ENCODE measurements at places on chromosomes 5 and 9.

- no peak for DNase-seq
Observed at GRCh38 chr9:89781838-89782540, 177.2 kb downstream of the GADD45G start.

DNA sequence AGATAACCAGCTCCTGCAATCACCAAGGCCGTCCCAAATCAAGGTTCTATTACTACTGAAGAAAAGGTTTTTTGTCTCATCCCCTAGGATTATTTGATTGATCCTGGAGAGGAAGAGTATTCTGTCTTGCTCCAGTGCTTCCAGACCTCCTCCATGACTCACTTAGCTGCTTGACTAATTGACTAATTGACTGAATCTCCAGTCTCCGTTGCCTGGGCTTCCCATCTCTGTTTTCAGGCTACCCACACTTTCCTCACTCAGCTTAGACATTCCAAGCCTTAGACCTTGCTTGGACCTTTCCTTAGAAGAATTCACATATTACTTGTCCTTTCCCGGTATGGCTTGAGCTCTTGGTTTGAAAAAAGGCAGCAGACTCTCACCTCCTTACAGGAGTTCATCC lies 60.6 kb downstream of the FRMD3 start:
- no peak for DNase-seq

GRCh38 chr5:68215898-68216244 lies 315 bp downstream of the PIK3R1 start:
- no peak for DNase-seq

DNA sequence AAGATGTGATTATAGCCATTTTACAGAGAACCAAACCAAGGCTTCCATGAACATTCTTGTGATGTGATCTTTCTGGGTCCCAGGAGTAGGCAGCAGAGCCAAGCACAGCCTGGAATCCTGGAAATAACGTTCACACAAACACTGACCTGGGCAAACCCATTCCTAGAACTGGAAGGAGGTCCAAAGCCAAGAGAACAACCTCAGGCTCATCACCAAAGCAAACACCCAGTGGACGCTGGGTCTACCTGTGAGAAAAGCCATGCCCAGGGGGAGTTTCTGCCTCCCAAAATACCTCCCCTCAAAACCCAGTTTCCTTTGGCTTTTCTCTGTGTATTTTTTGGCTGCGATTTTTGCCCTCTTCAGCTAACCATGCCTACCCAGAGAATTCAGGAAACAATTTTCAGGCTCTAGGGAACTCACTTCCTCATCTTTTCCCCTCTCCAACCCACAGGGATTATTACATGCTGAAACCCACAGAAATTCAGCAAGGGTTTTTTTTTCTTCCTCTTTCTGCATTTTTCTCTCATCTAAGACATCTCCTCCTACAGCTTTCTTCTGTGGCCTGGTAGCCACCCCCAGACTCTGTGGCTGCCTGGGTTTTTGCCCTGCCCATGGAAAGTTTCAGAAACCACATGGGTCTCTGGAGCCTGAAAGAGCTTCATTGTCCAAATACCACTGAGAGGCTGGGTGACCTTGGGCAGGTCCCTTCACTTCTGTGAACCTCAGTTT lies 75.0 kb downstream of the TNC start:
- DNase-seq, result no peak

DNA sequence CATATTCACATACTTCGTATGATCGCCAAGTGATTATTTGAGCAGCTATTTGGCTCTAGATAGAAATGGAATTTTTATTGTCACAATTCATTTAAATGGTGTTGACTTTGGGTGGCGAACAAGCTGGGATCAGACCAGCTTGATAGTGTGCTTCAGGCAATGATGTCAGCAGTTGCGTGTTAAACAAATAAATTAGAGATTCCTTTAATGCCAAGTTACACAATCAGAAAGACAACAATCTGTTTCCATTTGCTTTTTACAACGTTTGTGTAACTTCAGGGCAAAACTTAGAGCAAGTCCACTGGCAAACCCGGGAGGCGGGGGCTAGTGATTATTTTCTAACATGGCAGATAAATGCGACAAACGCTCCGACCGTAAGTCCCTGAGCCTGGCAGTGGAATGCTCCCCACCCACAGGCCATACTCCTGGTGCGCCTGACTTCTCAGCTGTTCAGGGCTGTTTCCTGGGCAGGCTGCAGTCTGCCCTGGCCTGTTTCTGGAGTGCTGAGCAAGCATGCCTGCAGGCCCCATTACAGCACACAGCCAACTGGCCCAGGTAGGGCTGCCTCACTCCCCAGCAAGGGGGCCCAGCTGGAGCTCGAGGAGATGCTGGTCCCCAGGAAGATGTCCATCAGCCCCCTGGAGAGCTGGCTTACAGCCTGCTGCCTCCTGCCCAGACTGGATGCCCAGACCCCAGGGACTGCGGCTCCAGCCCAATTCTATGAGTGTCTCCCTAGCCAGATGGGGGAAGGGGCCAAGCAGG lies 88.7 kb downstream of the BASP1 start:
- DNase-seq, result no peak

DNA sequence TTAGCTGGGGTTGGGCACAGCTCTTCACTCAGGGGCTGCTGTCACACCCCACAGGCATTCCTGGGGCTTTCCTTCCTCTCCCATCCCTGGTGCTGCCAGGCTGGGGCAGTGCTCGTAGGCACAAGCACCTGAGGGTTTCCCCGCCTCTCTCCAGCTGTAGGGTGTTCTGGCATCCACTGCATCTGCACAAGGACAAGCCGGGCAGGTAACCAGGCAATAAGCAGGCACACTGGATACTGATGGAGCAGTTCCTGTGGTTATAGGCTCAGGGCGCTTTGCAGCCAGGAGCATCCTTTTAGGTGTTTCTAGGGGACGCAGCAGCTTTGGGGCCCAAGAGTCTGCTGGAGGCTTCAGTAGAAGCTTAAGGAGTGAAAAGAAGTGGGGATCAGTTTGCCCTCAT lies 56.8 kb downstream of the ARHGEF37 start:
- DNase-seq, result no peak

DNA sequence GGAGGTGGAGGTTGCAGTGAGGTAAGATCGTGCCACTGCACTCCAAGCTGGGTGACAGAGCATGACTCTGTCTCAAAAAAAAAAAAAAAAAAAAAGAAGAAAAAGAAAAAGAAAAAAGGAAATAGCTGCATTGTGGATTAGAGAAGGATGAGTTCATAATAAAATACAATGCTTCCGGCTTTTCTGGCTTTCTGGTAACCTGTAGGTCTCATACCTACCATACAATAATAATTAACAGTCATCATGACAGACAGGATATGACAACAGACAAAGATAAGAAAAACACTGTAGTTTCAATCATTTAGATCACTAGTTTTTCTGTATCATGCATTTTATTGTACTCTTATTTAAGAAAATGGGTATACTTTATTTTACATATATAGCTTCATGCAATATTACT lies 40.7 kb upstream of the TRPM3 start:
- no peak for DNase-seq

- no peak for DNase-seq
Observed at GRCh38 chr5:133807348-133807747, 161.1 kb downstream of the C5orf15 start.

GRCh38 chr5:90909940-90910339 lies 351.3 kb downstream of the ADGRV1 start:
- no peak for DNase-seq

DNA sequence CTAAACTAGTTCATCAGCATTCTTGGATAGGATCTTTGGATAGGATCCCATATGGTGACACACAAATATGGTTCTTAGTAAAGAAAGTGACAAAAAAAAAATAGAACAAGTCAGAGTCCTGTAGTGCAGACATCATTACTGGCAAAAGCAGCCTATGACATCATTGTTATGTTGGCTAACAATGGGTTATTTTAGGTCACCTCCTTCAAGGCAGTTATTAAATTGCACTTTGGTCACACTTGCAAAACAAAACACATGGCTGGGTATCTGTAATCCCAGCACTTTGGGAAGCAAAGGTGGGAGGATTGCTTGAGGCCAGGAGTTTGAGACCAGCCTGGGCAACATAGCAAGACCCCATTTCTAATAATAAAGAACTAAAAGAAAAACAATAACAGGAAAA lies 185.9 kb downstream of the KIAA0825 start:
- DNase-seq, result no peak

GRCh38 chr5:158224253-158224652 lies 365.3 kb upstream of the CLINT1 start:
- DNase-seq, result no peak

DNA sequence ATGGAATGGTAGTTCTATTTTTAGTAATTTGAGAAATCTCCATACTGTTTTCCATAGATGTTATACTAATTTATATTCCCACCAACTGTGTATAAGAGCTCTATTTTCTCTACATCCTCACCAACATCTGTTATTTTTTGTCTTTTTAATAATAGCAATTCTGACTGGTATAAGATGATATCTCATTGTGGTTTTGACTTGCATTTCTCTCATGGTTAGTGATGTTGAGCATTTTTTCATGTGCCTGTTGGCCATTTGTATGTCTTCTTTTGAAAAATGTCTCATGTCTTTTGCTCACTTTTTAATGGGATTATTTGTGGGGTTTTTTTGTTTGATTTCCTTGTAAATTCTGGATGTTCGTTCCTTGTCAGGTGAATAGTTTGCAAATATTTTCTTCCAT lies 154.4 kb downstream of the ZSWIM6 start:
- no peak for DNase-seq

DNA sequence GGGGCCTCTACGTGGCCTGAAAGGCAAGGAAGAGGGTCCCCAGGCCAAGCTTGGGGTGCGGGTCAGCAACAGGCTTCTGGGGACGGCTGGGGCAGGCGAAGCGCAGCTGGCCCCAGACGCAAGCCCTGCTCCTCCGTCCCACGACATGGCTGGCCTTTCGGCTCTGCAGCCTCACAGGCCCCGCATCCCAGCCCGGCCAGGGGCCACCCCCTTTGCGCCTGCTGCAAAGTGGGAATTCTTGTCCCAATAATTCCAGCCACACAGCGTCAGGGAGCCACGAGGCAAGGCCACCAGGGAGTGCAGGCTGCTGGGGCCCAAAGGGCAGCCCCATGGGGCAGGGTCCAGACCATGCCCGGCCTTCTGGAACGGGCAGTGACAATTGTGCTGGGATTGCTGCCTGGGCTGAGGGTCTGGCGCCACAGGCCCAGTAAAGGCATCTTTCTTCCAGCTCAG lies 1.1 kb upstream of the ENTPD2 start:
- no peak for DNase-seq

GRCh38 chr5:43584166-43584699 lies 18.7 kb upstream of the NNT start:
- no peak for DNase-seq

DNA sequence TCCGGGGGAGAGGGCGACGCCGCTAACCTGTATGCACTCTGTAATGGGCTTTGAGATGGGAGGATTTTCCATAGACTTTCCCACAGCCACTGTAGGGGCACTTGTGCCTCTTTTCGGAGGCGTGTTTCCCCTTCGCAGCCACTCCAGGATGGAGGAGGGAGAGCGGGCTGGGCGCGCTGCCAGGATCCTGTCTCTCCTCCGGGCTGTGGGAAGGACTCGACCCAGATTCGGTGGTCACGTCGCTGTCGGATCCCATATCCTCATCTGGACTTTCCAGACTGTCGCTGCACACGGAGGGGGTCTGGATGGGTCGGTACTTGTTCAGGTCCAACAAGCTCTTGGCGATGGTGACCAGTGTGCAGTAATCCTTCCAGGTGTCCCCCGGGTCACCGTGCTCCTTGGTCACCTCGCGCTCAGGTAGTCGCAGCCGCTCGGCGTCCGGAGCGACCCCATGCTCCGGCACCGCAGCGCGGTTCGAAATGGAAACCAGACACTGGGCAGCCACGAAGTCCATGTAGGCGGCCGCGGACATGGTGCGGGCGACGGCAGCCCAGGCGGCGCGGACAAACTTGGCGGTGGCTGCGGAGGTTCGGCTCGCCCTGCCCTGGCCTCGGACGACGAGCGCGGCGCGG lies 1.5 kb downstream of the KLF9 start:
- DNase-seq, result no peak

- DNase-seq, result peak; percentile 94
Observed at GRCh38 chr9:80061940-80062339, 490.2 kb downstream of the TLE4 start.

DNA sequence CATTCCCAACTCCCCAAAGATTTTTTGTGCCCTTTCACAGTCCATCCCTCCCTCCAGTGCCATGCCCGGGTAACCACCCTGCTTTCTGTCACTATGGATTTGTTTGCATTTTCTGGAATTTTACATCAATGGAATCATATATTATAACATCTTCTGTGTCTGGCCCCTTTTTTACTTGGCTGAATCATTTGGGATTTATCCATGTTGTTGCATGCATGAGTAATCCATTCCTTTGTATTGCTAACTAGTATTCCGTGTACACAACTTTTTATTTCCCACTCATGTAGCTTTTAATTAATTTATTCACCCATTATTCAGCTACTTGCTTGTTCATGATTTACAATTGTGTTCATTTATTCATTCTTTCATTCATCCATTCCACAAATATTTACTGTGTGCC lies 94.1 kb downstream of the FGF18 start:
- no peak for DNase-seq

- no peak for DNase-seq
Observed at GRCh38 chr9:2109069-2109650, 94.0 kb downstream of the SMARCA2 start.

GRCh38 chr9:22838266-22838665 lies 391.6 kb downstream of the DMRTA1 start:
- no peak for DNase-seq

GRCh38 chr9:34544035-34544434 lies 21.2 kb upstream of the ENHO start:
- DNase-seq, result no peak

DNA sequence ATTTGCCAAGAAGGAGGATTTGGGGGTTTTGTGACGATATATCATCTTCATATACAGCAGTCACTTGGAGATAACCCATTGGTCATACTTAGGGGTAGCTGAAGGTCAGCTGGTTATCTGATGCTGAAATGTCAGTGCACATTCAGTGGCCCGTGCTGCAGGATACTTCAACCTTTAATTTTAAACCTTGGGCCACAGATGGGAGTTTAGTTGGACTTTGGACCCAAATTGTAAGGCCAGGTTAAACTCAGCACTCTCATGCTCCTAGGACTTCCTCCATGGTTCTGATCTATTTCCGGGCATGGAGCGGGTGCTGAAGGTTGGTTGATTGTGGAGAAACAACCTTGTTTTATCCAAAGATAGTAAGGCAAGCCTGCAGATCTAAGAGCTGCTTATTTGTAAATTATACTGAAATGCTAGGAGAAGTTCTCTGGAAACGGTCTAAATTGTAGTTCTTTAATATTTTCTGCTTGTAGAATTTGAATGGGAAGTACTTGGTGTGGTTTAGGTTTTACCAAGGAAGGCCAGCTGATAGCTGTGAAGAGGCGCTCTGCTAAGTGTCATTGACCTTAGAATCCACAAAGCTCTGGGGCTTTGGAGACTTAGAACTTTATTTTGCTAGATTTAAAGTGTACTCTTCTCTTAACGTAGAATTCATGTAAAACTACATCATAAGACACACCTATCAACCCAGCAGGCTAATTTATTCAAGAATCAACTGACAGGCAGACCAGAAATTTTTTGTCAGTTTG lies 38.6 kb downstream of the SLC44A1 start:
- no peak for DNase-seq

All from retinal pigment epithelial cell (primary cell).